Hematopoietic multipotent progenitor cell treated with erythropoietin and hydrocortisone succinate and interleukin-3 and kit ligand, for 17 days (in vitro differentiated cells): ENCODE measurements at places on chromosomes 4 and X.
A peak's percentile ranks its signal among the peaks of the same experiment; 100 is the strongest.

- no peak for DNase-seq
Measured at GRCh38 chr4:39729557-39729956, 31.6 kb downstream of the UBE2K start.

GRCh38 chr4:119299741-119300100 lies 22.2 kb downstream of the FABP2 start:
- DNase-seq, result peak; percentile 56

DNA sequence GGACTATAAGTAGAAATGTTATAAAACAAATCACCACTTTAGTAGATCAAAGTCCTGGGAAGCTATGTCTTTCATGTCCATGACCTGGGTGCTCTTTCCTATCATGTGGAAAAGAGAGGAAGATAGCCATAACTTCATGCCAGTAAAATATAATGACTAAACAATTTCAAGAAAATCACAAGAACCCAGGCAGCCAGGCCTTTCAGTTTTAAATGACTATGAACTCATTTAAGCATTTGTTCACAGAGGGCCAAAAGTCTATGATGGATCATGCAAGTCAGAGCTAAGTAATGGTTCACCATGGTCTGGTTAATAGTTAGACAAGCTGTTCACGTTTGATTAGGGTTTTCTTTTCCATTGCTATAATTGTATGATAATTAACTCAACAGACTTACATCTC lies 155.8 kb downstream of the PPARGC1A start:
- no peak for DNase-seq

GRCh38 chrX:109632906-109633504 lies 8.0 kb upstream of the KCNE5 start:
- DNase-seq, result no peak

GRCh38 chrX:17736478-17736855 lies 826 bp upstream of the SCML1 start:
- no peak for DNase-seq

- no peak for DNase-seq
Measured at GRCh38 chr4:135123632-135124031, 922.0 kb upstream of the PABPC4L start.

GRCh38 chrX:24426340-24426913 lies 38.7 kb upstream of the PDK3 start:
- DNase-seq, result no peak

DNA sequence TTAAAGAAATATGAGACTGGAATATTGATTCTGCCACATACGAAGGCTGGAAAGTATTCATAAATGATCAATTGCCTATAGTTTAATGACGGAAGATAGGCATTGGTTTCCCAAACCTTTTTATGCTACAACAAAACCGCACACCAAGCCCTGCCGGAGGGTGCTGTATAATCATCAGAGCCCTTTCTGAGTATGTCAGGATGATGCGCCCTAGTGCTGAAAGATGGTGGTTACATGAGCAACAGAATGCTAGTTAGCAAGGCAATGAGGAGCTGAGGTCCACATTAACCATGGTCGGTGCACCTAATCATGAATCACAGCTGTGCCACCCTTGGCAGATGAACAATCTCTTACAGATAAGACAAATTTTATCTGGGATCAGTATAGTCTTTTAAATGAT lies 491.1 kb downstream of the PACRGL start:
- no peak for DNase-seq

GRCh38 chr4:41746440-41747229 lies 1.9 kb downstream of the PHOX2B start:
- DNase-seq, result no peak

GRCh38 chrX:129686422-129686948 lies 31.7 kb upstream of the APLN start:
- no peak for DNase-seq

DNA sequence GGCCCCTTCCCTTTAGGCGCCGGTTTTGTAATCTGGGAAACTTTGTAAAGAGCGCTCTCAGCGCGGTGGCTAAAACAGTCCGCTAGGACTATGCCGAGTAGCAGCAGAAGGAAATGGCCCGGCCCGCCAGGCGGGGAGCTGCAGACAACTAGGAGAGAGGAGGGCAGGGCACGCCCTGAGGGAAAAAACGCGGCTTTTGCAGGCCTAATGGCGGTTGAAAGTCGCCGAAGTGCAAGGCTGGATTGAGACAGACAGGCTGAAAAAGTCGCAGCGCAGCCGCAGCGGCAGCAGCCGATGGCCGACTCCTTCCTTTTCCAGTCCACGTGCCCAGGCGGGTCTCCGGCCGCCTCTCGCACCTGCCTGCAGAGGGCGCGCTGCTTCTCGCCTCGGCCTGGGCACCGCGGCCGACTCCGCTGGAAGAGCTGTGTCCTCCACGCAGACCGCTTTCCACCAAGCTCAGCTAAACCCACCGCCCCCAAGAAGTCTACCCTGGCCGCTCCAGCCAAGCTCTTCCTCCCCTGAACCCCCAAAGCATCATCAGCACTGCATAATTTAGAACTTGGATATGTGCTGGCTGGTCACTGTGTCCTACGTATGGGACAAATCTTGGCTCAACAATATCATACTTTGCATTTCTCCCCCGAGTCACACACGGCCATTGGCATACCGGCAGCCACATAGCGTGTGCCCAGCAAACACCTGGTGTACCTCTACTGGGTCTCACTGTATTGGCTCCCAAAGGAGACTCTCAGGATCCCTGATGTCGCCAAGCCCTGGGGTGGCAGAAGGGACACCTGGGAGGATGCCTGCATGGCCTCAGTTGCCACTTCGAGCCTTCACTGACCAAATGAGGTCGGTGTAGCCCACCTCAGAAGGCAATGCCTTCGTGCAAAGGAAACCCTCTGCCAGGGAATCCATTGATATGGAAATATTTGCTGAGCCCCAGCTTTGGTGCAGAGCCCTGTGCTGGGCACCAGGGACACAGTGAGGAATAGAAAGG lies 14.5 kb downstream of the SLC25A5 start:
- peak; percentile 64 for DNase-seq

- no peak for DNase-seq
Measured at GRCh38 chrX:154123241-154124219, 20.5 kb upstream of the OPN1LW start.

DNA sequence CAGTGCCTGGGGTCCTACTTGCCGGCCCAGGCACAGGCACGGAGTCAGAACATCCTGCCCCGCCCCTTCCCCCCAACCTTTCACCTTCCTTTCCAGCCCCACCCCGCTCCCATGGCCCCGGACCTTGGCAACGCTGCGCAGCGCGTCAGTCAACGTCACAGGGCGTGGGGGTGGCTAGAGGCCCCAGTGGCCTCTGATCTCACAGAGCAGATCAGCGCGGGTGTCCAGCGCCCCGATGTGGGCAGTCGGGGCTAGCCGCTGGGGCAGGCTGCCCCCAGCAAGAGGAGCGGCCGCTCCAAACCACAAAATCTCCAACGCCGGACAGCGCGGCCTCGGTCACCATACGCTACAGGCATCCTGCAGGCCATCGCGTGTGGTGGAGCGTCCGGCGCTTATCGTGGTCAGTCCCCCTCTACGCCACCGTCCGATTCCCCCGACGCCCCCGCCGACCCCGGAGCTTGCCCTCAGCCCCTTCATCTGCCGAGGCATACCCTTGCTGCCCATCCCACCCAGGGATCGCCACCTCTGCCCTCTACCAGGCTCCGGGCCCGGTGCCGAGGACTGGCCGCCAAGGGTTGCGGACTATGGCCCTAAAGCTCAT lies 69.6 kb upstream of the APOOL start:
- DNase-seq, result no peak

DNA sequence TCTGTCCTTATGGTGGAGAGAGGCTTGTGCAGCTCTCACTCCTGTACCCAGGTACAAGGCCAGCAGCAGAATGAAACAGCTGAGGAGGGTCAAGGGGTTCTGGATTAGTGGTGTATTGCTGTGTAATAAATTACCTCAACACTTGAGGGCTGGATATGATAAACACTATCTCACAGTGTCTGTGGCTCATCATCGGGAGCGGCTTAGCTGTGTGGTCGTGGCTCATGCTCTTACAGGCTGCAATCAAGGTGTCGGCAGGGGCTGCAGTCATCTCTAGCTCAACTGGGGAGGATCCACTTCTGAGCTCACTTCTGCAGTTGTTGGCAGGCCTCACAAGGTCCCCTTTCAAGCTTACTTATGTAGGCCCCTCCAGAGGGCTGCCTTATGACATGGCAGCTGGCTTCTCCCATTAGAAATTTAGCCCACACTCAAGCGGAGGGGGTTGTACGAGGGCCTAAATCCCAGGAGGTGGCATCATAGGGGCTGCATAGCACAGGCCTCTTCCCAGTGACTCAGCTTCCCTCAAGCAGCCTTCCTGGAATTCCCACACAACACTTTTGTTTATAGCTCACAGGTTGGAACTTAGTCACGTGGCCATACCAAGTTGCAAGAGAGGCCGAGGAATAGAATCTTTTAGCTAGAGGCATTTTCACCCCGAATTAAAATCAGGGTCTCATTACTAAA lies 148.2 kb upstream of the RPS6KA3 start:
- DNase-seq, result no peak

GRCh38 chr4:5511791-5512190 lies 196.6 kb downstream of the EVC2 start:
- no peak for DNase-seq

DNA sequence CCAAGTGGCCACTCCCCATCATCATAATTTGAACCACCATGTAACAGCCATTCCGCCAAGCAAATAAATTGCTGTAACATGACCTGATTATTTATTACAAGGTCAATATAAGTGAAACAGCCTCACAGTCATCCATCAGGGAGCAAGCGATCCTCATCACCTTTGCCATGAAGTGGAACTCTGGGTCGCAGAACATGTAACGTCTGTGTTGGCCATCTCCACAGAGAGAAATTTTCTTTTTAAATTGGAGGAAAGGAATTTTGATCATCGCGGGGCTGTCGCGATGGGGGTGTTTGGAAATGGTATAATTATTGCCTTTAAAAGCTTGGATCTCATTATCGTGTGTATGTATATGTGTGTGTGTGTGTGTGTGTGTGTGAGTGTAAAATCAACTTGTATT lies 90.2 kb downstream of the SHOX start:
- no peak for DNase-seq

- DNase-seq, result no peak
Measured at GRCh38 chrX:31551913-31552312, 480.1 kb upstream of the FTHL17 start.

DNA sequence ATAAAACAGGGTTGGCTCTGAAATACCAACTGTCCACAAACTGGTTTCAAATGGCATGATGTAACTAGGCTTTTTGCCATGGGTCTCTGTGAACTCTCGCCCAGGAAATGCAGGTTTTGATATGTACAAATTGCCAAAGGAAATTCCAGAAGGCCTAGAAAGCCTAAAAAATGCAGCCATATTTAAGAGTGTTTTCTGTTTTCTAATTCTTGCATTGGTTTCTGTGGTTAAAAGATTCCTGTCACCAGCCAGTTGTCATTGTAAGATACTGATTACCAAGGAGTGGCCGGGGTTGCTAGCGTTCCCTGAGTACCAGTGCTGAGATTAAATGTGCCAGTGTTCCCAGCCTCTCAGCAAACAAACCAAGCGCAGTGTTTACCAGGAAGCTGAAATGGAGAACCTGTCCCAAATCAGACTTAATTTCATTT lies 53.9 kb upstream of the SORBS2 start:
- no peak for DNase-seq

DNA sequence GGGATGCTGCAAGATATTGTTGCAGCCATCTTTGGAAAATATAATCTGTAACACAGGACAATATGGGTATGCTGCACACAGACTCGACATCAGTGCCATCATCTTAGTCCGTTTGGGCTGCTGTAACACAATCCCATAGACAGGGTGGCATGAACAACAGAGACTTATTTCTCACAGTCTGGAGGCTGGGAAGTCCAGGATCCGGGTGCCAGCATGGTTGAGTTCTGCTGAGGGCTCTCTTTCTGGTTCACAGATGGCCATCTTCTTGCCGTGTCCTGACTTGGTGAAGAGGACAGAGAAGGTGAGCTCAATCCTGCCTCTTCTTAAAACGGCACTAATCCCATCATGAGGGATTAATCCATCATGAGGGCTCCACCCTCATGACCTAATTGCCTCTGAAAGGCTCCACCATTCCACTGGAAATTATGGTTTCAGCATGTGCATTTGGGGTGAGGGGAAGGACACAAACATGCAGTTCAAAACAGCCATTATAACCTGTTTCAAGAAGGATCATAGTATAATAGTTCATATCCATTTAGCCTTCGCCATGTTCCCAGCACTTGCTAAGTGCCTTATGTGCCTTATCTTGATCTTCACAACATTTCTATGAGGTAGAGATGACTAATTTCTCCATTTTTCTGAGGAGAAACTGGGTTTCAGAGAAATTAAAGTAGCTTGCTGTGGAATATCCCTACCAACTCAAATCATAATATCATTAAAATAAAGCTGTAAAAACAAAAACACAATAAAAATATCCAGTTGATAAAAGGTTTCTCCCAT lies 27.9 kb upstream of the SPP1 start:
- DNase-seq, result no peak

- DNase-seq, result no peak
Measured at GRCh38 chrX:28628120-28628519, 40.9 kb downstream of the IL1RAPL1 start.

GRCh38 chrX:69795702-69796101 lies 179.8 kb downstream of the EDA start:
- DNase-seq, result no peak

- no peak for DNase-seq
Measured at GRCh38 chrX:101619364-101619763, 1.6 kb upstream of the ARMCX6 start.

- DNase-seq, result no peak
Measured at GRCh38 chrX:124651031-124651430, 304.7 kb downstream of the SH2D1A start.

- DNase-seq, result no peak
Measured at GRCh38 chr4:182267048-182267447, 23.8 kb downstream of the TENM3 start.

- DNase-seq, result no peak
Measured at GRCh38 chr4:129748991-129749390, 653.0 kb downstream of the C4orf33 start.

DNA sequence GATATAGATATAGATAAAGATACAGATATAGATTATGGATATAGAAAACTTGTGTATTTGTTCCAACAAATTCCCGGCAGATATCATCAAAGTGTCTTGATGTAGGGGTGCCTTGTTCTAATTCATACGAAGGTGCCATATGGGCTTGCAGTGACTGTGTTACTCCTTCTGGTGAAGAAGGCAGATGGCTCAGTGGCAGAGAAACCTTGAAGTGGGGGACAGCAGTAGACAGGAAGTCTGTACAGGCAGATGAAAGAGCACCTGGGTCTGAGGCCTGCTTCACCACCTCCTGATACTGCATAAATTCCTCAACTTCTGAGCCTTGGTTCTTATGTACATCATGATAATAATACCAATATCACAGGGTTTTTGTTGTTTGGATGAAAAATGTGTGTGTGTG lies 179.5 kb upstream of the GATB start:
- no peak for DNase-seq

GRCh38 chr4:6225469-6225868 lies 25.1 kb upstream of the JAKMIP1 start:
- no peak for DNase-seq
